Memory B cell (primary cell): ENCODE measurements at places on chromosomes 4 and X.

DNA sequence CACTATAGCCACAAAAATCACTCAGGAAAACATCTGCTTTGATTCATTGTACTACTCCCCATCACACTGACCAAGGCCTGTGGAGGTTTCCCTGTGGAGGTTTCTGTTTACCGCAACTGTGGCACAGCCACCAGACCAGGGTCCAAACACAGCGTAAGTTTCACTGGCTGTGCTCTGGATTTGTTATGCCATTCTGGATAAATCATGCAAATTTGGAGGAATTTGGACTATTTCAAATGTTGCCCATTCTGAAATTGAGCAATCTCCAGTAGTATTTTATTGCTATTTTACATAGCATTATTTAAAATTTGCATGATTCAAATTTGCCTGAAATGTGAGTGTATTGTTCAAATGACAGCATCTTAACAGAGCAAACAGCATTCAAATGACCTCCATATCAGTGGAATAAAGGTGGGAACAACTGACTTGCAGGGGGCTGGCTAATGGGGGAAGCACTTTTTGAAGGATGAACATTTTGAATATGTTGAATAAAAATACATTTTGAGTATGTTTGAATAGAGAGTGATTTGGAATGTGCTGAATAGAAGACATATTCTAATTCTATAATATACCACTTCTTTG lies 66.1 kb upstream of the ACSL1 start:
- no peak overlapping the region for H3K27ac ChIP-seq
- H3K36me3 ChIP-seq, result peaks cover 2% of the 10 kb centered on the region
- no peak for DNase-seq
- H3K4me3 ChIP-seq, result no peak overlapping the region
- H3K27me3 ChIP-seq, result peaks cover 12% of the 10 kb centered on the region
- peaks cover 8% of the 10 kb centered on the region for H3K4me1 ChIP-seq

GRCh38 chr4:176999935-177000543 lies 207.3 kb upstream of the VEGFC start:
- H3K4me1 ChIP-seq, result no peaks in the 10 kb centered on the region
- no peak overlapping the region for H3K4me3 ChIP-seq
- no peak for DNase-seq
- H3K27me3 ChIP-seq, result no peaks in the 10 kb centered on the region
- H3K27ac ChIP-seq, result no peak overlapping the region

DNA sequence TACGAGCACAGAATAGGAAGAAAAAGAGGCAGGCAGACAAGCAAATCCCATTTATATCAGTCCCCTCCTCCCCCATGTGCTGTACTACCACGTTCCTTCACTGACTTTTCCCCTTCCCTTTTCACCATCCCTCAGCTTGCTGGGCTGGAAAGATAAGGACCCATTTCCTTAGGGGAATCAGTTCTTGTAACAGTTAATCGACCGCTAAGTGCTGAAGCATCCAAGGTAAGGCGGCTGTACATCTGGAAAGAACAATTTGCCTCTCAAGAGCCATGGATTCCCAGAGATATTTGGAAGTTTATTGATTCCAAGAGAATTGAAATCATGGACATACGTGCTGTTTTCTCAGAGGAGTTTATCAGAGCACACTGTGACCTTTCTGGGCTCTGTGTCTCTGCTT lies 1688.0 kb downstream of the STIM2 start:
- H3K4me1 ChIP-seq, result no peaks in the 10 kb centered on the region
- no peak for DNase-seq
- no peak overlapping the region for H3K4me3 ChIP-seq
- no peak overlapping the region for H3K27ac ChIP-seq

DNA sequence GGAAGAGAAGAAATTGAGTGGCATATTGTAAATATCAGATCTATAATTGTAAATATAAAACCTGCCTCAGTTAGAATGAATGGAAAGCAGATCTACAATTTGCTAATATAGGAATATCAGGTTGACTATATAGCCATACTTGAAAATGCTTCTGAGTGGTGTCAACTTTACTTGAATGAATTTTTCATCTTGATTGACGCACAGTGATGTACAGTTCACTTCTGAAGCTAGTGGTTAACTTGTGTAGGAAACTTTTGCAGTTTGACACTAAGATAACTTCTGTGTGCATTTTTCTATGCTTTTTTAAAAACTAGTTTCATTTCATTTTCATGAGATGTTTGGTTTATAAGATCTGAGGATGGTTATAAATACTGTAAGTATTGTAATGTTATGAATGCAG lies 132.6 kb downstream of the TET2 start:
- peaks cover 23% of the 10 kb centered on the region for H3K36me3 ChIP-seq
- H3K27ac ChIP-seq, result peak overlapping the region; percentile 20
- H3K27me3 ChIP-seq, result no peaks in the 10 kb centered on the region
- H3K4me3 ChIP-seq, result no peak overlapping the region

GRCh38 chr4:156321203-156321602 lies 367.5 kb upstream of the CTSO start:
- no peak overlapping the region for H3K27ac ChIP-seq
- H3K36me3 ChIP-seq, result no peaks in the 10 kb centered on the region
- no peak overlapping the region for H3K4me3 ChIP-seq

DNA sequence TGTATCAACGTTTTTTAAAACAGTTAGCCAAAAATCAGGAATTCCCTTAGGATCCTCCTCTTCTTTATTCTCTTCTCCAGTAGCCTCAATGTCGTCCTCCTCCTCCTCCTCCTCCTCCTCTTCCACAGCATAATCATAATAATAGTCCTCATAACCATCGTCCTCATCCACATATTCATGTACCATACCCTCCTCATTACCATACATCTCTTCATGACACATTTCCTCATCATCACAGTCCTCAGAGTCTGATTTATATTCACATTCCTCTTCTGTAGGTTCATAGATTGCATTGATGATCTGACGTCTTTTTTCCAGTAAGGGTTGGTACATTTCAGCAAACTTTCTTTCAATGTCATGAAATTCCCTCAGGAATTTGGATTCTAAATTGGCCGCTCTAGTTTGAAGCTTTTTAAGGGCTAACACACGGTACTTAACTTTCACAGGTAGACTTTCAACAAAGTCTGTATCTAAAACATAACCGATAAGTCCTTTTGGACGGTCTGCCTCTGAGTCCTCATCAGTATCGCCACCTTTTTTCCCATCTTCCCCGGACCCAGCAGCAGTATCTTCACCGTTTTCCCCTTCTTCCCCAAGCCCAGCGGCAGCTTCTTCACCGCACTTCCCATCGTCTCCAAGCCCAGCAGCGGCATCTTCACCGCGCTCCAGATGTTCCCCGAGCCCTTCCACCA lies 771 bp downstream of the NAP1L2 start:
- H3K36me3 ChIP-seq, result no peaks in the 10 kb centered on the region
- no peak for DNase-seq
- peaks cover 3% of the 10 kb centered on the region for H3K27me3 ChIP-seq
- H3K4me1 ChIP-seq, result peaks cover 6% of the 10 kb centered on the region
- H3K4me3 ChIP-seq, result peak overlapping the region; percentile 78
- peak overlapping the region; percentile 84 for H3K27ac ChIP-seq

GRCh38 chr4:186820391-186820891 lies 96.8 kb upstream of the FAT1 start:
- H3K4me1 ChIP-seq, result no peaks in the 10 kb centered on the region
- no peaks in the 10 kb centered on the region for H3K36me3 ChIP-seq
- no peak overlapping the region for H3K4me3 ChIP-seq
- no peak overlapping the region for H3K27ac ChIP-seq
